ENCODE measurements at places on chromosomes 5 and 9.

GRCh38 chr9:133657120-133657661 is 21.0 kb downstream of the DBH start:
- DNase-seq: no peak

DNA sequence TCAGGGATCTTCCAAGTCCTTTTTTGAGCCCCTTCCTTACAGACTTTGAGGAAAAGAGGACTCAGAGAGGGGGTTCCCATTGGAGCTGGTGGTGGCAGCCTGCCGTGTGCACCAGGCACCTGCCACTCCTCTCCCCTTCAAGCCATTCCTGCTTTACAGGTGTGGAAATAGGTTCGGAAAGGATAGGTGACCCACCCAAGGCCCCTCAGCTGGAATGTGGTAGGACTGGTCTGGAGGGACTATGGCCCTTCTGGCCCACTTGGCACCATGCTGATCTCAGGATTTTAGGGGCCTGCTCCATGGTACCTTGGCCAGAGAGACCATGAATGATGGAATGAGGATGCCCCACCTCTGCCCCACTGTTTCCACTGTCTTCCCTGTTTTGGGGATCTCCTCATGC is 1.4 kb downstream of the GALNT12 start:
- DNase-seq: no peak

DNA sequence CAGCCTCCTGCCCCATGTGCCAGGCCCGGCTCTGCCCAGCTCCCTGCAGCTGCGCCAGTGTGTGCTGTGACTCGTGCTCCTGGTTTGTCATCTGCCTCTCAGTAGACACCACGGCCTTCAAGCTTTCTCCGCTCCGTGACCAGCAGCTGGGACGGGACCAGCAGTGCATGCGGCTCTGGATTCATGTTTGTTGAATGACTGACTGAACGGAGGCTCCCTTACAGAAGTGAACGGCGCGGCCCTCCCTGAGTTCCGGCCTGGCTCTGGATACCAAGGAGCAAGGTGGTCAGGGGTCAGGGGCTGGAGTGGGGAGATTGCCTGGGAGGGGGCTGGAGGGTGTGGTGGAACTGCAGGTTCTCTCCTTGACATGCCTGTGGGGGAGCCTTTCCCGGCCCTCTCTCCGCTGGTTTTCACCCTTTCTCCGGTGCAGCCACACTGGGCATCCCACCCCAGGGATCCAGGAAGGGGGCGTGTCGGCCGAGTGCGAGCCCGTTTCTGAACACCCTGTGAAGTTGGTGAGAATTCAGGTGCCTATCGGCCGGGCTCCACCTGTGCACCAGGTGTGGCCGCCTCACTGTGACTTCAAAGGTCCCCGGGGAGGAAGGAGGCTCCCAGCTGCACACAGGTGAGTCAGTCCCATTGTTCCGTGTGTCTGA is 11.1 kb upstream of the CEP72 start:
- no peak for DNase-seq

DNA sequence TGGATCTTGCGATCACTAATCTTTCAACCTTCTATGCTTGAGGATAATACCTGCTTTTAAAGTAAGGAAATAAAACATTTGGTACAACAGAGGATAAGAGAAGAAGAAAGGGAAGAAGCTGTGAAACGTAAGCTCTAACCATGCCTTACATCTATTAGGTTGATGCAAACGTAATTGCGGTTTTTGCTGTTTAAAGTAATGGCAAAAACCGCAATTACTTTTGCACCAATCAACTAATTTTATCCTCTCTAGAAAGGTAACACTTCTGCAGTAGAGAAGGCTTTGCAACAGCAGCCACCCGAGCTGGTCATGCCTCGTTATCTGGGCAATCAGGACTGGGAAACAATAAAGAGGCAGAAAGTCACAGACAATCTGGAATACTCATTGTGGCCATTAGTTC is 224.1 kb downstream of the MED10 start:
- DNase-seq: no peak

DNA sequence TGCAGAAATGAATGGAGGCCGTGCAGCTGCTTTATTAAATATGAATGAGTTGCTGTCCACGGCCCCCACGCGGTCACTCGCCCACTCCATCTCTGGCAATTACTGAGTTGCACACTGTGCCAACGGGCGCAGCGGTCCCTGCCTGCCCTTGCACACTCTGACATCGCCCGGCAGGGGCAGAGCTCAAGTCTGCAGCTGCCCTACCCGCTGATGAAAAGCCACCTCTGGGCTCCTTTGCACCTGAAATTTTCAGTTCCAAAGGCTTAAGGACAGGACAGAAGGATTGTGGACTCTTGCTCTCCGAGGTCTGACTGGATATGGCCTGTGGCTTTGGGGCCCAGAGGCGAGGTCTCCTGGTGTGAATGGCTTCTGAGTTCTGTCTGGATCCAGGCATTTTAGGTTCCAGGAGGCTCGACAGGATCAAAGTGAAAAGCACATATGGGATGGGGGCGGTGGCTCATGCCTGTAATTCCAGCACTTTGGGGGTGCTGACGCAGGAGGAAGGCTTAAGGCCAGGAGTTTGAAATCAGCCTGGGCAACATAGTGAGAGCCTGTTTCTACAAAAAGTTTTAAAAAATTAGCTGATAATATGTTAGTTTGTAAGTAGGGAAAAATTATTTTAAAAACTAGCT is 201.8 kb downstream of the PAX5 start:
- DNase-seq: no peak

DNA sequence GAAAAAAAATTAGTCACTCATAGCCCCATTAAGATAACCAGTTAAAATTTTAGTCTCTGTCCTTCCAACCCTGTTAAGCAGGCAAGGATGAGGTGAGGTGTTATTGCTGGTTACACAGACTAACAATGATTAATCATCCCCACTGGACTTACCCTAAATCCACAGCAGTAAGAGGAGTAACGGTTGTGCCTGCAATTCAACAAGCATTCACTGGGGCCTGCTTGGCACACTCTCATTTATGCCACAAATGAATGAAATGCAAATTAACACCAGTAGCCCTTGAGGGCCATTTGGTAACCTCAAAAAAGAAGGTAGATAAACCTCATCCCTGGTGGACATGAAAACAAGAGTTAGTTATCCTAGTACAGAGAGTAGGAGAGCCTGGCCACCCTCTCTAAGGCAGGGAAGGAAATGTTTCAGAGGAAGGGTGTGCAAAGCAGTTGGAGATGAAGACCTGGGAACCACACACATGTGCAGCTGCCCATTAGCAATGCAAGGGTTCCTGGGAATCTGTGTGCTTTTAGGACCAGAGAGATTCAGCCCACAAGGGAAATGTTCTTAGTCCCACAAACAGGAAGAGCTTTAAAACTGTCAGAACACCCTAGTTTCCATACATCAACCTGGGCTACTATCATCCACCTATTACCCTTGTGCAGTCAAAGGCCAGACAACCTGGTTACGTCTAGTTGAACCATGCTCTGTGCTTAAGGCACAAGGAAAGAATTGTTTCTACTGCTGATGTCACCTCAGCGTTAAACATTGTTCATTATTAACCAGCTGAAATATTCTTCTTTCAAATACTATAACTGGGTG is 7.7 kb downstream of the LHFPL2 start:
- no peak for DNase-seq
